ENCODE measurements at places on chromosomes 2 and 18.

GRCh38 chr2:50535971-50536759 lies 495.8 kb downstream of the NRXN1 start:
- no peak for DNase-seq

DNA sequence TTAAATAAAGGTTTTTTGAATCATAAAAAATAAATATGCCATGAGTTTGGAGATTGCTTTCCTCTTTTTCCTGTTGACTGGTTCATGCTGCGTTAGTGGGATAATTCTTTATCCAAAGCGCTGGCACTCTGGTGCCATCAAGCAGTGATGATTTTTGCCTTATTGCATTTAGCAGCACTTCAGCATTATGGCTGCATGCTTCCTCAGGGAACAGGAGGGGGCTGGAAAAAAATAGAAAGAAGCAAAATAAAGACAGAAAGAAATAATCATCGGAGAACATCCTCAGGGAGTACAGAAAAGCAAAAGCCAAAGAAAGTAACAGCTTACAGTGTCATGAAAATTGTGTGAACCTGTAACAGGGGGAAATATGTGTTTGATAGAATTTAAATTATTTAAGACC lies 1408.2 kb upstream of the PIK3C3 start:
- no peak for DNase-seq

GRCh38 chr2:70959271-70959761 lies 19.1 kb upstream of the ANKRD53 start:
- no peak for DNase-seq

DNA sequence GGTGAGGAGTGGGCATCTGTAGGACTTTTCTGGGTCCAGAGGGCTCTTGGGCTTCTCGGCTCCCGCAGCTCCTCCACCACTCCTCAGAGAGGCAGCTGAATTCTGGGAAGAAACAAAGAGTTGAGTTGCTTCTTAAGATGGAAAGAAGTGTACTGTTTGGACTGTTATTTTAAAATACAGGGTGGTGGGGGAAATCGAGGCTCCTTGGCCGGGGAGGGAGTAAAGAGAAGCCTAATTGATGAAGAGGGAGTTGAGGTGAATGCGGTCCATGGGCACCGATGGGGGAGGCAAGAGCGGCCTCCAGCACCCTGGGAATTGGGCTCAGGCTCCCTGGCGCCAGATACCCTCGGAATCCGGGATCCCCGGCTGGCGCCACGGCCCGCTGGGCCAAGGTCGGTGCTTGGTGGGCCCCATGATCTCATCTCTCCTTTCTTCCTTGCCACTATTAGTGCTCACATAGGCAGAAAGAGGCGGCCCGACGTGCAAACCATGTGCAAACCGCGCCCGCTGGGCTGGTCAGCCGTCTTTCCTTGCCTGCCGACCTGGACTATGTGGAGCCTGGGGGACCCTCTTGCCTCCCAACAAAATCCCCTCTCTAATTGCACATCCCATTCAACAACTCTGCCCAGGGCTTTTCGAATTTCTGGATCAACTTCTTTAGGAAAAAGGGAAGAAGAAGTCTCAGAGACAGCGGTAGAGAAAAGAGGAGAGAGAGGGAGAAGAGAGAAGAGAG lies 604 bp upstream of the SIX3 start:
- no peak for DNase-seq

DNA sequence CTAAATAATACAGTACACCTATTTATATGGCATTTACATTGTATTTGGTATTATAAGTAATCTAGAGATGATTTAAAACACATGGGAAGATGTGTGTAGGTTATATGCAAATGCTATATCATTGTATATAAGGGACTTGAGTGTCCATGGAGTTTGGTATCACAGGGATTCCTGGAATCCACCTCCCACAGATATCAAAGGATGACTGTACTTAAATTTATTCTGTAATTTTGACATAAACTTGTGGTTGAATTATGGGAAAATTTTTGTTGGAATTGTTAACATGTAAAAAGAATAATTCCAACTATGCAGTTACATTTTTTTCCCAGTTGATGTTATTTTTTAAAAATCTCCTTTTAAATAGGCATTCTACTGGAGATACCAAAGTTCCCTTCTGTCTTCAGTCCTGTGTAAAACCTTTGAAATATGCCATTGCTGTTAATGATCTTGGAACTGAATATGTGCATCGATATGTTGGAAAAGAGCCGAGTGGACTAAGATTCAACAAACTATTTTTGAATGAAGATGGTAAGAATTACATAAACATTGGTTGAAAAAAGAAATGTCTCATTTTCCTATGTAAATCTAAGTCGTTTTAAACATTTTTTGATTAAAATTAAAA lies 24.1 kb downstream of the GLS start:
- no peak for DNase-seq

DNA sequence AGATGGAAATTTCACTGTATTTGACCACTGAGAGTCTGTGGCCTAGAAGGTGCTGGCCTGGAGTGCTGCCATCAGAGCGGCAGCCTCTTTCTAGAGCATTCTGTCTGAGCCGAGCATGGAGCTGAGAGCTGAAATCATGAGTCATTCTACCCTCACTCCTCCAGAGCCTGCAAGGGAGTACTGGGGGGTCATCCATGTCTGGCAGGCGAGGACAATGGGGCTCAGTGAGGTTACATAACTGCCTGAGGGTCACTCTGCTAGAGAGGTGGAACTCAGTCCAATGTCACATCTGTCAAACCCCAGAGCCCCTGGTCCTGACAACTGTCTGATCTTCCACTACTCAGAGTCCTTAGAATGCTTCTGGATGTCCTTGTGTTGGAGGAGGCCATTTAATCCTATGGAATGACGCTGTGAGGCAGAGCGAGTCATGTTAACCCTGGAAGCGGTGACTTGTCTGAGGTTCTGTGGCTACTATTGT lies 65.3 kb downstream of the HAUS1 start:
- DNase-seq, result no peak

DNA sequence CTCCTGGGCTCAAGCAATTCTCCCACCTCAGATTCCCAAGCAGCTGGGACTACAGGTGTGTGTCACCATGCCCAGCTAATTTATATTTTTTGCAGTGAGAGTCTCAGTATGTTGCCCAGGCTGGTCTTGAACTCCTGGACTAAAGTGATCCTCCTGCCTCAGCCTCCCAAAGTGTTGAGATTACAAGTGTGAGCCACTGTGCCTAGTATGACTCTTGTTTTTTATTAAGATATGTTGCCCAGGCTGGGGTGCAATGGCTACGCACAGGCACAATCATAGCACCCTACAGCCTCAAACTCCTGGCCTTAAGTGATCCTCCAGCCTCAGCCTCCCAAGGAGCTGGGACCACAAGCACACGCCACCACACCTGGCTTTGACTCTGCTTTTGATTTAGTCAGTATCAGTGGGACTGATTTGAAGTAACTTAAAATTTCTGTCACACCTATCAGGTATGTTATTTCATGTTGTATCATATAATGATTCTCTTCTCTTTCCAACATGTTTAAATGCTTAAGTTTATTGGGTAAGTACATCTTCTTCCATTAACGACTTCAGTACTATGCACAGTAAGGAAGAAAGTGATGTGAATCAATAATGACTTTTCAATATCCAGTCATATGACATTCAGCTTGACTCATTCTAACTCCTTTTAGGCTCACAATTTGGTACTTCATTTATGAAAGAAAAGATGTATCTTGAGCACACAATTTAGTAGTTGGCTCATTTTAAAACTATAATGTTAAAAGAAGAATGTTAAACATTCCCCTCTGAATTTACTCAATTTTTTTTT lies 6.3 kb downstream of the PPP4R3B start:
- peak; percentile 42 for DNase-seq

DNA sequence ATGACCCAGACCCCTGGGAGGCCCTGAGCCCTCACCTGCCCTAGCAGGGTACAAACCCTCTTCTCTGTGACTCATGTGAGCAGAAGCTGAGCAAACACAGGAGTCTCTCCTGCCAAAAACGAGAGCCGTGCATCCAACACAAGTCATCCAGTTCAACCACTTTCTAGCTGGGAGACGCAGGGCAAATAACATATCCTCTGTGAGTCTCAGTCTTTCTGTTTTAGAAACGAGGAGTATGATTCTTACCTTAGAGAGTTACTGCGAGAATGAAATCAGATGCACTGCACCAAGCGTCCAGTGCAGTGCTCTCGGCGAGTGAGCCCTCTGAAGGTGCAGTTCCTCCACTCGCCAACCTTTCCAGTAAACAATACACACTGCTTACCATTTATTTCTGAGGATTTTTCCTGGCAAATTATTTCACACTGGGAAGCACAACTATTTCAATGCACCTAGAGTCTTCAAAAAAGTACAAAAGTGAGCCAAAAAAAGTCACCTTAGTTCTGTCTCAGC lies 331.8 kb upstream of the MYT1L start:
- DNase-seq, result no peak
